Stimulated activated CD4-positive, alpha-beta T cell treated with anti-CD3 and anti-CD28 coated beads, TNF-alpha, amount 100 ng/mL, for 24 hours (primary cell): ENCODE measurements at places on chromosomes 7 and 10.

DNA sequence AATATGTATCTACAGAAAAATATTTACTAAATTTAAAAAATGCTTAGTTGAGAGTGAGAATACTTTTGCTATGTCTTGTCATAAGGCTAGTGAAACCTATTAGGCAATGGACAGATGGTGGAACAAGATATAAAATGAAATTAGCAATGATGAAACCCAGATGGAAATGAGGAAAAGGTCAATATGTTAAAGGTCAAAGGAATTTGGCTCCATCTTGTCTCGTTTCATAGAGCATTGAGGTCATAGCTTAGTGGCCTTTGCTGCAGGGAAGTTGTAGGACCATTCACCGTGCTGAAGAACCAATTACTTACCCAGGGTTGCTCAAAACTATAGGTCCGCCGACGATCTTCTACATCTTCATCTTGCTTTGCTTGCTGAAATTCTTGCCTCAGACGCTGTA, 683.9 kb downstream of the PARD3 start:
- no peak for DNase-seq

DNA sequence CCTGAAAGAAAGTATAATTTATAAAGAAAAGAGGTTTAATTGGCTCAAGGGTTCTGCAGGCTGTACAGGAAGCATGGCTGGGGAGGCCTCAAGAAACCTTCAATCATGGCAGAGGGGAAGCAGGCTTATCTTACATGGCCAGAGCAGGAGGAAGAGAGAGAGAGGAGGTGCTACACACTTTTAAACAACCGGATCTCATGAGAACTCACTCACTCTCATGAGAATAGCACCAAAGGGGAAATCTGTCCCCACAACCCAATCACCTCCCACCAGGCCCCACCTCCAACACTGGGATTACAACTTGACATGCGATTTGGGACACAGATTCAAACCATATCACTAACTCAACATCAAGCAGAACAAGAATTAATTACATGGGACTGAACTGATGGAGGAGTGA, 6.9 kb upstream of the ZNF485 start:
- no peak for DNase-seq

DNA sequence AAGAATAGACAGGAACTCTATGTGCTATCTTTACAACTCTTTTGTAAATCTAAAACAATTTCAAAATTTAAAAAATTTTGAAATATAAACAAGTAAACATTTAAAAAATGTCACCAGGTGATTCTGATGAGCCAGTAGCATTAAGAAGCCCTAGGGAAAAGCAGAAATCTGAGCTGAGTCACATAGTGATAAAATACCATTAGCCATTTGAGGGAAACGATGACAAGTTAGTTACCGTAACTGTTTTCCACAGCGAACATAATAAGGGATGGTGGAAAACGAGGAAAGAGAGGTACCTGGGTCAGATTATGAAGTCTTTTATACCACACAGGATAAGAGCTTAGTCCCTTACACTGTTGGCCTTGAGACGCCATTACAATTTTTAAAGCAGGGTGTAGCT, 55.5 kb downstream of the PRR15 start:
- no peak for DNase-seq

DNA sequence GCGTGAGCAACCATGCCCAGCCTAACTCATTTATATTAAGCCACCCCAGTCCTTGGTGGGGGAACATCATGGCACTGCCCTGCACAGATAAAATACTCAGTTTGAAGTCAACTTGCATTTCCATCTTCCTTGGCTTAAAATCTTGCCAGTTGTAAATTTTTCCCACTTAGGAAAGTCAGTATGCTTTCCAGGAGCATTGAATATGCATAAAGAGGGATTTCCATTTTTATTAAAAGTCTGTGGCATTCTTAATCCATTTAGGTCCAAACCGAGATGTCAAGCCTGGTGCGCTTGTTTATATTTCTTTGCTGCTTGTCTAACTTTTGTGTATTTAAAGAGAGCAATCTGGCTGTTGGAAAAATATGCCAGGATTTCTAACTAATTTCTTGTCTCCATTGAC, 26.1 kb downstream of the MAP3K8 start:
- no peak for DNase-seq

DNA sequence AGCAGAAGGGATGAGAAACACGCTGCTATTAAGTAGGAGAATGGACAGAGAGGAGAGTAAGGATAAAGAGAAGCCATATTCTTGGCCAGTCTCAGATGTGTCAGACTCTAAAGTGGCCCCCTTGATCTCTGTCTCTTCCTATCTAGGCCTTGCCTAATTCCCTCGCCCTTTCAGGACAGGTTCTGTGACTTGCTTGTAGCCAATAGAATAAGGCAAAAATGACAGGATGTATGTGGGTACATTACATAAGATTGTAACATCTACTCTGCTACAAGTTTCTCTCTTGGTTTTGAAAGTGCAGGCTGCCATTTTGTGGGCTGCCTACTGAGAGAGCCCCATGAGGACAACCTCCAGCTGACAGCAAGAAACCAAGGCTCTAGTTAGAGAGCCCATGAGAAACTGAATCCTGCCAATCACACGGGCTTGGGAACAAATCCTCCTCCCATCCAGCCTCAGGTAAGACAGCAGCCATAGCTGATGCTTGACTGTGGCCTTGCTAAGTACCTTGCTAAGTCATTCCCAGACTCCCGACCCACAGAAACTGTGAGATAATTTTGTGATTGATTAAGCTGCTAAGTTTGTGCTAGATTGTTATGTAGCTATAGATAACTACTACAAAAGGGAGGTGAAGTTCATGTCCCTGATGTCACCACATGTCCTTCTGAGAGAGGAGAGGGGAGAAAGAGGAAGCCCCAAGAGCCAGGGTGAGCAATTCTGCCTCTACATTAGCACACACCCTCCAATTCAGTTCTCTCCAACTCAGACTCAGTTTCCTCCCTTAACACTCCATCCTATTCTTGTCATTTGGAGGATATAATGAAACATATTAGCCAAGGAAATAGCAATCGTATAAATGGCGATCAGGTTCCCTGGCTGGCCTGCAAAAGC, 185.5 kb downstream of the SGMS1 start:
- no peak for DNase-seq

DNA sequence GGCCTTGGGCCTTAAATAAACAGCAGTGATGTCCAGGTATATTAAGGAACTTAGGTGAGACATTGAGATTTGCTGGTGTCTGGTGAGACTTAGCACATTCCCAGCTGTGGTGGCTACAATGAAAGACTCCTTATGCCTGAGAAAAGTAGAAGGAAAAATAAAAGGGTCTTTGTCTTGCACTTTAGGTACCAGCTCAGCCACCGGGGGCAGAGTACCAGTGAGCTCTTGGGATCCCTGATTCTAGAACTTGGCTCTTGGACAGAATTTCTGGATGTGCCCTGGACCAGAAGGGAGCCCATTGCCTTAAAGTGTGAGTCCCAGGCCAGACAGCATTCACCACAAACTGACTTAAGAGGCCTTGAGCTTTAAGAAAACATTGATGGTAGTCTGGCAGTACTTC, 1038.7 kb downstream of the SORCS3 start:
- no peak for DNase-seq

DNA sequence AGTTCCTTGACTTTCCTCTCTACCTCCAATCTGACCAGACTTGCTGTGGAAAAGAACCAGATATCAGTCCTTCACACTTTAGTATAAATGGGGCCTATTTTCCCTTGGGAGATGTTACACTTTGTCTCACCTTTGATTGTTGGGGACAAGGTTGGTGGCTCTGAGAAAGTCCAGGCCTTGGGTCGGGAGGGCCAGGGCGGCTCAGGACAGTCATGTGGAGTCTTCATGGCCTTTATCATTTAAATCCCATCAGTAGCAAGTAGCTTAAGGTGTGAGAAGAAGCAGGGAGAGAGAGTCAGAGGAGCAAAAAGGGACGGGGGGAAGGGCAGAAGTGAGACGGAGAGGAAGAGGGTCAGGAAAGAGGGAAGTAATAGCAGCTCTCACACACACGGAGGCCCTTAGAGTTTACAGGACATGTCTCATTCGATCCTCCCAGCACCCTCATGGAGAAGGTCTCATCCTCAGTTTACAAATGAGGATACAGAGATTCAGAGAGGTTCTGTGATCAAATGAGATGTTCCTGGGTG, 40.5 kb downstream of the TBATA start:
- no peak for DNase-seq
